ENCODE measurements at places on chromosomes 2 and 18.

DNA sequence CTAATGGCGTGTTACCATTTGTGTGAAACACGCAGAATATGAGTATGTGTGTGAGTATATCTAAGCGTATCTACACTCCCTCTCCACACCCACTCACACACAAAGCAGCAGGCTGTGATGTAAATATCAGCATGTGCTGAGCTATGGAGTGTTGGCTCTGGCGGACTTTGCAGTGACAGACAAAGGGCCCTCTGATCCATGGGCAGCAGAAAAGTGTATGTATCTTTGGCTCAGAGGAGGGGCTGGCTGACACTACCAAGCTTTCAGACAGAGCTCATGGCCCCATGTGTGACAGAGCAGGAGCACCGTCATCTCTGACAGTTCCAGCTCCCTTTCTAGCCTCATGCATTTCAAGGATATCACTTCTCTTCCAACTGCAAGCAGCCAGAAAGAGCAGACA is 57.2 kb upstream of the ASB18 start:
- no peak for DNase-seq

GRCh38 chr18:5173236-5173635 is 23.8 kb downstream of the AKAIN1 start:
- DNase-seq: no peak

DNA sequence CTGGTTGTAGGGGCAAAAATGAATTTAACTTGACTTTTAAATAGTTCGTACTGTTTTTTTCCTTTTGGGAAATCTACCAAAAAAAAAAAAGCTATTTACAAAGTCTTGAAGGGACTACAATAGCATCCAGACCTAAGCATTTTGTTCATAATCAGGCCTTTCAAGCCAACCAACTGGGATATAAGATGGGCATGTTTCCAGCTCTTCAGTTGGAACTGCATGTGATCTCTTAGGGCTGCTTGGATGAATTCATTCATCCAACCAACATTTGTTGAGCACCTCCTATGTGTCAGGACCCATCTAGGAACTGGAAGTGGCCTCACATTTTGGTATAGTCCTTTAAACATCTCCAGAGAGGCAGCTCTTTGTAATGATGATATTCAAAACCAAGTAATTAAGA is 98.6 kb downstream of the AAK1 start:
- no peak for DNase-seq

GRCh38 chr2:222424276-222424728 is at the start of gene SGPP2:
Gene SGPP2 (plus strand): TSS chr2:222424543. CDS start chr2:222424603, 60 bp downstream.
- DNase-seq: peak; percentile 82

DNA sequence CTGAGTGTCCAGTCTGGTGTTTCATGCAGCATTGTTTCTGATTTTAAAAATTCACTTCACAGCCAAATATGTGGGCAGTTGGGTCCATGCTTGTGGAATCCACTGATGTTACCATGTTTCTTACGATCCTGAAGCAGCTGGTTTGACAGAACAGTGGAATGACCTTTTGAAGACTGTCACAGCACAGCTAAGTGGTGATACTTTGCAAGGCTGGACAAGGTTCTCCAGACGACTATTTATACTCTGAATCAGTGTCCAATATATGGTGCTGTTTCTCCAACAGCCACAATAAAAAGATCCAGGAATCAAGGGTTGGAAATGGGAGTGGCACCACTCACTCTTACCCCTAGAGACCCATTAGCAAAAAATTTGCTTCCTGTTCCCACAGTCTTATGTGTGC is 577.4 kb upstream of the RAB6C start:
- DNase-seq: no peak

DNA sequence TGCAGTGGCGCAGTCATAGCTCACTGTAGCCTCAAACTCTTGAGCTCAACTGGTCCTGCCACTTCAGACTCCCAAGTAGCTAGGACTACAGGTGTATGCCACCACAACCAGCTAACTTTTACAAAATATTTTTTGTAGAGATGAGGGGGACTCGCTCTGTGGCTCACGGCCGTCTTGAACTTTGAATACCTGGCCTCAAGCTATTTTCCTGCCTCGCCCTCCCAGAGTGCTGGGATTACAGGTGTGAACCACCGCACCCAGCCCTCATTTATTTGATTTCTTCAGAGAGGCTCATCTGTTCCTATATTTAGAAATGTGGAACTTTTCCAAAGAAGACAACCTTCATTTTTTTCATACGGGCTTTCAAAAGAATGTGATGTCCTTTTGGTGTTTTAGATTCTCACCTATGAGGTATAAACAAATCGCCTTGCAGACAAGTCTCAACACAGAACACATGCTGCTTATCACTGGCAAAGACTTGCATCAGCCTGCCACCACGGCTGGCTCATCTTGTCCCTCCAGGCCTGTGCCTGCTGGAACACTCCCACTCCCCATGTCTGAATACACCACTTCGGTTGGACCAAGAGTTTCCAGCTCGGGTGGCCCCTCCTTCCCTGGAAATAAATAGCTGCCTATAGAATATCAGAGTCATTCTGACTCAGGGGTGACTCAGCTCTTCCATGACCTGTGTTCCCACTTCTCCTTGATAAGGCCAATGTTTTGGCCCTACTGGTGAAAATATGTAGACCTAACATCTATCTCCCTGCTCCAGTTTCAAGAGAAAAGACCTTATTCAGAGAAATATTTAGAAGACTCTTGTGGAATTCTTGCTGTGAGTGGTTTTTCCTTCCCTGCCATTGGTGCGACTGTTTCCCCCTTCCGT is 202.6 kb downstream of the TGIF1 start:
- DNase-seq: peak; percentile 43

DNA sequence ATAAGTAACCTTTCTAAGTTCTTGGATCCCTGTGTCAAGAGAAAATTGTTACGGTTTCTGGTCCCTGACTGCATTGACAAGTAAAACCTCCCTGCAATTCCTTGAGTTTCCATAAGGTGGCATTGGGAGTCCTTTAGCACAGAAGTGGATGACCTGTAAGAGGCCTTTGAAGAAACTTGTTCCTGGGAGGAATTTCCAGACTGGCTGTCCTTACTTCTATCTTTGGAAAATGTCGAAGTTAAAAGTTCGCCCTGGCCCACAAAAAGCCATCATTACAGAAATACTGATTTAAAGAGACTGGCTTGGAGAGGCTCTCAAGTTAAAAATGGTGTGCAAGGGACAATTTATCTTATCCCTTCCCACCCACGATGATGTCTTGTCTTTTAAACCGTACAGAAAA is 218.4 kb downstream of the CDH20 start:
- peak; percentile 86 for DNase-seq

GRCh38 chr2:188979187-188980114 is 5.3 kb downstream of the COL3A1 start:
- DNase-seq: no peak

GRCh38 chr2:219284501-219285372 is 5.6 kb downstream of the DNAJB2 start:
- no peak for DNase-seq

DNA sequence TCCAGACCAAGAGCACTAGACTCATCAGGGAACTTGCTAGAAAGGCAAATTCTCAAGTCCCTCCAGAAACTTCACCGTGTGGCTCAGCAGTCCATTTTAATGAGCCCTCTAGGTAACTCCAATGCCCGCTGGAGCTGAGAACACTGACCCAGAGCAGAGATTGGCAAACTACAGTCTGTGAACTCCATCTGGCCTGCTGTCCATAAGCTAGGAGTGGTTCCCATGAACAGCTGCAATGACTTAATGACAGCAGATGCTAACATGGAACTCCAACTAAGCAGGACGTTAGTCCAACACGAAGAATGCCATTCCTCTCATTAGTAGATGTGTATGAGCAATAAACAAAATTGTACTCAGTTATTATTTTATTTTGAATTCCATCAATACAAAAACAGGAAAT is 371.9 kb downstream of the STK39 start:
- no peak for DNase-seq

DNA sequence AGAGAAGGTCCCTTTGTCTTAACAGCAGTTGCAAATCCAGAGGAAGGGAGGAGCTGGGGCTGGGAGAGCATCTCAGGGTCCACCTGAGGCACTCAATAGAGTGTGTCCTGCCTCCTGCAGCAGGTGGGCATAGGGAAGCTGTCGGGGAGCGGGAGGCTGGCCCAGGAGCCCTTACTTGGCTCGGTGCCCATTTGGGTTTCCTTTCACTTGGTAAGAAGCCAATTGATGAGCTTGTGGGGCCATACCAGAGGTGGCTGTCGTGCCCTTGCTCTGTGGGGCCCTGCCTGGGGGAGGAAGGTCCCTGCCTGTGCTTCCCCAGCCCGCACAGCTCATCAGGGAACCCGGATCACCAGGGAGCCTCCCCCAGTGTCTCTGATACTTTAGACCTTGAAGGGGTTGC is 229.7 kb downstream of the DYSF start:
- DNase-seq: no peak

- no peak for DNase-seq
Observed at GRCh38 chr2:127530245-127531140, 4.2 kb upstream of the IWS1 start.

DNA sequence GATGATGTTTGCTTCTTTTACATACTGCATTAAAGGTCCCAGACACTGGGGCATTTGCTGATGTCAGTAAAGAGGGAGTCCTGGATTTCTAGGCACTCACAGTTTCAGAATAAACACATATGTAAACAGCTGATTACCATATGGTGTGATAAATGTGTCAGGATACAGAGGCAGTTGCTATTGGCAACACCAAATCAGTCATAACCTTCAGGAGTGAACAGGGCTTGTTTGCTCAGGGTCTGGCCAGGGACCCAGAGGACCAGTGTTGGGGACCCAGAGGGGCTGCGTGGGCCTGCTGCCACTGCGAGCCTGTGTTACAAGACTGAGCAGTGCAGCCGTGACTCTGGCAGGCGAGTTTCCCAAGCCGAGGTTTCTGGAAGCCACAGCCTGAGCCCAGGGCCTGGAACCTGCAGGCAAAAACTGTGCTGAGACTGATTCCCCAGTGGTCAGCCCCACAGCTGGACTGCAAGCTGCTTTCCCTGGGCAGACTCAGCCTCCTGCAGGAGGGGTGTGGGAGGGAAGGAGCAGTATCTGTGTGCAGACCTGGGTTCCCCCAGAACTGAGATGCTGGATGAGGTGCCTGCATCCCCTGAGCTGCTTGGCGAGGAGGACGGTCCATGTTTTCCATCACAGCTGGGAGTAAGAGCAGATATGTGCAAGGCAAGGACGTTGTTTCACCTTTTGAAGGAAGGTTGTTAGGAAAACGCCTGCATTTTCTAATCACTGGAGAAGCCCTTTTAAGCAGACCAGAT is 23.6 kb downstream of the ASAP2 start:
- no peak for DNase-seq

DNA sequence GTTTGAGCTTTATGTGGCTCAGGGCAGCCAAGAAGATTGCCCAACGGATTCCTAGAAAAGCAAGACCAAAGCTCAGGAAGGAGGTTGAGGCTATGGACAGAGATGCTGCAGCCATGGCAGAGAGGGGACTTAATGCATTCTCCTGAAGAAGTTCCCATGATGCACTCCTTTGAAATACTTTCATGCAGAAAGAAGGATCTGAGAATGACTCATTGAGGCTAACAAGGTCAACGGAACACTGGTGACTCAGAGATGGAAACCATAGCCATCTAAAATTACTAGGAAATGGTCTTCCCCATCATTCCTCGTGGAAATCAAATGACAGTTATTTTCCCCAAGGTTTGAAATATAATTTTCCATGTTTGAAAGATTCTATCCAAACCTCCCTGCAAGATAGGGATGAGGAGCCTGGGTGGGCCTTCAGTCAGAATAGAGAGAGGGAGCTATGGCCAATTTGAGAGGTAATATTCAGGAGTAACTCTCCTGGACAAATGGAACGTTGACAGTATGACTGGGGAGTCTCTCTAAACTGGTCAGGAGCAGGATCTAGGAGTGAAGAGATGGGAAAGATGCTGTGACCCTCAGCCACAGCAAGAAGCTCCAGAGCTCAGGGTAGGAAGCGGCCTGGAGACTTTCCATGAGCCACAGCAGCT is 63.0 kb downstream of the REEP1 start:
- DNase-seq: no peak

- DNase-seq: no peak
Observed at GRCh38 chr2:39870871-39871270, 91.8 kb upstream of the THUMPD2 start.

DNA sequence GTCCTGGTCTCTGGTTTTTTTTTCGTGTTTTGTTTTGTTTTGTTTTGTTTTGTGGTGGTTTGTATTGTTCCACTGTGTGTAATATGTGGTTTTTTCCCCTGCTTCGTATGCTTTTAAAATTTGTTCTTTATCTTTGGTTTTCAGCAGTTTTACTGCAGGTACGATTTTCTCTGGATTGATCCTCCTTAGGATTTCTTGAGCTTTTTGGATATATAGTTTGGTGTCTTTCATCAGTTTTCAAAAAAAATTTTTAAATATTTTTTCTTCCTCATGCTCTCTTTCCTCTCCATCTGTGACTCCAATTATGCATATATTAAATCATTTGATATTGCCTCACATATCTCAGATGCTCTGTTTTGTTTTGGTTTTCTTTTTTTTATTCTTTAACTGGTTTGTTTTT is 78.0 kb downstream of the SPOPL start:
- no peak for DNase-seq
